Cerebellar cortex (tissue), 1 donor: ENCODE measurements at places on chromosomes 11 and 22.

- DNase-seq, result peak; percentile 36
Measured at GRCh38 chr11:82529936-82530335, 203.7 kb downstream of the FAM181B start.

DNA sequence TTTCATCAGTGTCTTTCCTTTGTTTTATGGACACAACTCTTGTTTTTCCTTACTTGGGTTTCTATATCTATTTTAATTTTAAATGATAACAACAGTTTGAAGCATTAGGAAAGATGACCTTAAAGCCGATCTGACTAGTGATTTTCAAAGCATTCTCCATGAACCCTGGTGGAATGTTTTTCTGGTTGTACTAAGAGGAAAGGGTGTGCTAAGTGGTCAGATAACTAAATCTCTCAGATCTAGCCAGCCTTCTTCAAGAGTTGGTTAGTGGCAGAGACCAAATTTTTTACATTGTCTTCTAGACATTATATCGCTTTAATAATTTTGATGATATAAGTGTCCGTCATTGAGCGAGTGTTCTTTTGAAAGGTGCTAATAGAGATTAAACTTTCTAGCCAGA, 134.4 kb downstream of the METTL15 start:
- DNase-seq, result no peak

- DNase-seq, result no peak
Measured at GRCh38 chr11:69402251-69402887, 79.1 kb upstream of the LINC01488 start.

DNA sequence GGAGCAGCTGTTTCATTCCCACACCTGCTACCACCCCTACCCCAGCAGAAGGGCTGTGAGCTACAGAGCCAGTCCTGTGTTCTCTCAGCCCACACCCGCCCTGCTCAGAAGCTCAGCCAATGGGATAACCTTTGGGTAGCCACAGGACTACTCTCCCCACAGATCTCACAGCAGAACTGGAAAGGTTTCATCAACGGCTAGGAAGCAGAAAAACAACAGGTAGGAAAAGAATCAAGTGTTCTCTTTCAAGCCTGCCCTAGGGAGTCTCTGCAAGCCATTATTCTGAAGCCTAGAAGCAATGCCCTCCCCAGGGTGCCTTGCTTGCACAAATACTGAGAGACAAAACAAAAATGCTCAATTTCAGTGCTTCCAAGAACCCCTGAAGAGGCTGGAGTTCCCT, 77.2 kb downstream of the TMPRSS5 start:
- peak; percentile 1 for DNase-seq

- no peak for DNase-seq
Measured at GRCh38 chr11:12871241-12871640, 137.9 kb upstream of the RASSF10 start.

- DNase-seq, result no peak
Measured at GRCh38 chr22:22386602-22387385, 121.7 kb downstream of the ZNF280B start.

DNA sequence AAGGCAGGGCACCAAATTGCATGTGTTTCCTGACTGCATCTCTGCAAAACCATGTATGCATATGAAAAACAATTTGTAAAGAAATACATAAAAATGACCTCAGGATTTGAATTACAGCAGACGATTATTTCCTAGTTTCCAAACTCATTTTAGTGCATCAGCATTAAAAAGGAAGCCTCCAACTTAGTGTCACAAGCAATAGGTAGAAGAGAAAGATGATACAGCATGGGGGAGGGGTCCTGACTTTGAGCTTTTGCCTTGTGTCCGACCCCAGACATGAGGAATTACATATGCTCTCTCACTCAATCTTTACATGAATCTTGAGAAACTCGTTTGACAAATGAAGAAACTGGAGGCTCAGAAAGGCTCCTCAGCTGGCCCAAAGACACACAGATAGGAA, 294.6 kb upstream of the NARS2 start:
- no peak for DNase-seq

GRCh38 chr22:46902998-46903916, 140.8 kb downstream of the TBC1D22A start:
- peak; percentile 13 for DNase-seq

DNA sequence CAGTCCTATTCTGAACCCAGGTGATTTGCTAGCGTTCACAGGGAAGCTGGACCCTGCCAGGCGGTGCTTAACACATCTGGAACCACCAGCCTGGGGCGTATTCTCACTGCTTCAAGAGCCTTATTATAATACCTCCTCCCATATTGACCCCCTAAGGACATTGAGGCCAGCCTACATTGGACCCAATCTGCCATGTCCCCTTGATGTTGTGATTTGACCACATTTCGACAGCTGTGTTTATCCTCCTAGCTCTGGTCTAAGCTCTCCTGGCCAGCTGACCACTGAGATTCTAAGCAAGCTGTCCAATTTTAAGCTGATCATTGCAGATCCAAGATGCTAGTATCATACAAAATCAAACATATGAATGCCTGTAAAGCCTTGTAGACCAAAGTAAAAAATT, 148.1 kb upstream of the BLID start:
- DNase-seq, result no peak

GRCh38 chr22:39679652-39680051, 109.1 kb downstream of the CACNA1I start:
- no peak for DNase-seq

DNA sequence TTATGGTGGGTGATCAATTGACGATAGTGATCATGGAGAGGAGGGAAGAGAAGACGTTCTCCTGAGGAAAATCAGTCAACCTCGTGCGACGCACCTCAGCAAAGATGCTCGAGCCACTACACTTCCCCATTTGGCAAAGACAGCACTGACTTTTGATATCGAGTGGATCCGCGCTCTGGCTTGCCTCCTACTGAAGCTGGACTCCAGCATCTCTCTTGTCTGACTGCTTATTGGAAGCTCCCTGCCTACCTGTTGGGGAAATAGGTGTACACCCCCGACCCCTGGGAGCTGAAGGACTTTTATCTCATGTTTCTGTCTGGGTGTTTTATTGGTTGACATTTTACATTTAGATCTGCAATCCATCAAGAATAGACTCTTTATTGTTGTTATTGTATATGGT, 476.8 kb upstream of the B3GAT1 start:
- DNase-seq, result no peak

DNA sequence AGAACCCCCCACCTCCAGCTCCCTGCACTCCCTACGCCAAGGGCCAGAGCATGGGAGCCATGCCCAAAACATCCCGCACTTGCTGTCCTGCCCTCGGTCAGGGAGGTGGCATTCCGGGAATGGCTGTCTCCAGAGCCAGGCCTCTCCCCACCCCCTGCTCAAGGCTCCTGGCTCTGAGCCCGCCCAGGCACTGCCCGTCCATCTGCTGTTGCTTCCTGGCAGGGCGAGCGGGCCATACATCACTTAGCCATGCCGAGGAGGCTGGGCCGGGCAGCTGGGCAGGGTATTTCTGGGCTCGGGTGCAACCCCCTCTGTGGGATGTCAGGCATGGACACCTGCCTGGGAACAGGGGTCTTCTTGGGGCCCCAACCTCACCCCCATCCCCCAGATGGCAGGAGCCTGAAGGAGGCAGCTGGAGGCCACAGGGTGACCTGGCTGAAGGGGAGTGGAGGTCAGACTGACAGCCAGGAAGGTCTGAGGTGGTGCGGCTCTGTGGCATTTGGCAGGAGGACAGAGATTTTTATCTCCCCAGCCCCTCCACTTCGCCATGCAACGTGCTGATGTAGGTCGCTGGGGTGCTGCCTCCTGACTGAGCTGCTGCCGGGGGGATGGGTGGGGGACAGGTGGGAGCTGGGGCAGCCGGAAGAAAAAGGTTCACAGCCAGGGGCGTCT, 8.7 kb upstream of the CABP7 start:
- peak; percentile 91 for DNase-seq

DNA sequence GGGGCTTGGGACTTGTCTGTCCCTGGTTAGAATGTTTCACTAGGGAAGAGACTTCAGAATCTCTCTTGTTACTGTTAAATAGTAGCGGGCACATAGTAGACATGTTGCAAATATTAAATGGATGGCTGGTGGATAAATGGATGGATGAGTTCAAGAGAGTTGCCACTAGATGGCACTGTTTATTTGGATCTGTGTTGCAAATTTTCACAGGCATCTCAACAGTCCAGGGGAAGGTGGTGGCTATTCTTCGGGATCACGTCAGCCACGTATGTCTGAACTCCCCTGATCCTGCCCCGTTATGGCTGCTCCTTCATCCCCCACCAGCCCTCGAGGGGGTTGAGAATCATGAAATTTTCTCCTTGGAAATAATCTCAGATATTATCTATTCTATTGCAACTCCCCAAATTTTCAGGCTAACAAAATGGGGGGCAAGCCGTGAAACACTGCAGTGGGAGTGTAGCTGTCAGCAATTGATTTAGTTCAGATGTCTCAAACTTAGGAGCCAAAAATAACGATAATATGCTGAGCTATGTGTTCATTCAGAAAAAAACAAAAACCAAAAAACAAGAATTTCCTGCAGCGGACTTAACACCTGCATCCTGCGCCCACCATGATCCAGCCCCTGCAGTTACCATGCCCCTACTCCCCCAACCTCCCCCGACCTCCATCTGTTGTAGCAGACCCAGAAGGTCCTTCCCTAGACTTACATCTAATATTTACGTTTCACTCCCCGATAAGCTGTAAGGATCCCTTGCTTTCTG, 29.1 kb upstream of the BIRC3 start:
- peak; percentile 76 for DNase-seq

GRCh38 chr11:17430616-17431015, 42.2 kb upstream of the KCNJ11 start:
- no peak for DNase-seq

DNA sequence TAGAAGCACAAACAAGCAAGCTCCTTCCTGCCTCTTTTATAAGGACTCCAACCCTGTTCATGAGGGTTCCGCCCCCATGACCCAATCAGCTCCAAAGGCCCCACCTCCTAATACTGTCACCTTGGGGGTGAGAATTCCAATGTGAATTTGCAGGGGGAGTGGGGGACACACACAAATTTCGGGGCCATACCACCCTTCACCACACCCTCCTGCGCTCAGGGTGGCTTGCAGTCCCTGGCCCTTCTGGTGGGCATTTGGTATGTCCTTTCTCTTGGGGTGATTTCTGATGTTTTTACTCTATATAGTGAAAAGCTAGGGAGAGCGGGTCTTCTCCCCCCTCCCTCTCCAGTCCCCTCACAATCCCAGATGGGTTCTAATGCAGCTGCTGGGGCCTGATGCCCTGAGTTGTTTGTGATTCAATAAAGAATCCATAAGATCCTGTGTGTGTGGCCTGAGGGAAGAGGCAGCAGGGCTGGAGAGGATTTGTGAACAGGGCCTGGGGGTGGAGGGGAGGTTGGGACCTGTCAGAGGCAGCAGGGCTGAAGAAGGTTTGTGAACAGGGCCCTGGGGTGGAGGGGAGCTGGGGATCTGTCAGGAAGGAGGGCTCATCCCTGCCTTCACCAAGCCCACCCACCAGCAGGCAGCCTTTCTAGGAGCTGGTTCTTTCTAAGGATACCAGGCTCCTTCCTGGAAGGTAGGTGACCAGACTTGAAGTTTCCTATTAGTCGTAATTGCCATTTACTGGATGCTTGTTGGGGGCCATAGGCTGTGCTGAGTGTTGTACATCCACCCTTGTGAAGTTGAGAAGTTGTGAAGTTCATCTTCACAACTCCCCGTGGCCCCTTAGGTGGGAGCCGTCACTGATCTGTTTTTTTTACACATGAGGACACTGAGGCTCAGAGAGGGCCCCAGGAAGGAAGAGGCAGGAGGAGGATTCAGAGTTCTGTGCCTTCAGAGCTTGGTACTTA, 7.9 kb downstream of the SLC35C1 start:
- DNase-seq, result no peak

DNA sequence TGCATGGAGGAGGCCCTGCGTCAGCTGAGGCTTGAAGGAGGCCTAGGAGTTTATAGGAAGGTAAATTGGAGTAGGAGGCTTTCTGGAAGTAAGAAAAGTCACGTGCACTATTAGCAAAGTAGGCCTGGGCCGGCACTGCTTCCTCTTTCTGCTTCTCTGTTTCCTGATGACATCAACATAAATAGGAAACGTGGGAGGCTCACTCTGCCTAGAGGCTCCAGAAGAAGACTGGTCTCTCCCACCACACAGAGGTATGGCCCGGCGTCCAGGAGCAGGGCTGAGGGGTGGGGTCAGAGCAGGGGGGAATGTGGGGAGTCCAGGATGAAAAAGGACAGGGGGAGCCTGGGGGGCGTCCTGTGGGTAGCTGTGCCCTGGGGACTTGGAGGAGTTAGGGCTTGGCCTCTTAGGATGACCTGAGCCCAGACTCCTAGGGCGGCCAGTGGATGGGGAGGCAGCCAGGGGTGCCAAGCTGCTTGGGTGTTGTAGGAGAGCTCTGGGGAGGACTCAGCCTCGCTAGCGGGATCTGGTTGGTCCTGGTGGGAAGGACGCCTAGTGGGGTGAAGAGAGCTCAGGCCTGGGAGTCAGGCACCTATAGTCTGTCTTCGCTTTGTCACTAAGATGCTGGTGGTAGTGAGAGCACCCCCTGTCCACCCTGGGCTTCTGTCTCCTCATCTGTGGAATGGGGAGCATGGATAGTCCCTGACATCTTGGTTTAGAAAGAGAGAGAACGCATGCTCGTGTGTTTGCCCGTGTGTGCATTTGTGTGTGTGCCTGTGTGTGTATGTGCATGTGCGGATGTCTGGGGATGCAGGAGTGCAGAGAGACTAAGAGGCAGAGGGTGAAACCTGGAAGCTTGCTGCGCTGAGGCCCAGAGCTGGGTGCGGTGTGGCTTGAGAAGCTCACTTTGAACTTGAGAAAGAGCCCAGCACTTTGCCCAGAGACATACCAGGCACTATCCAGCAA, at the start of gene CSF2RB:
Gene CSF2RB (plus strand): TSS at position 202 of the 963 bp plus-strand sequence. CDS start 8,580 bp downstream, outside the sequence.
- DNase-seq, result no peak

GRCh38 chr11:64791781-64792291, 11.2 kb downstream of the MAP4K2 start:
- no peak for DNase-seq
